ENCODE measurements at places on chromosomes 7 and 10. TPM values are rescaled to one million over a fixed set of nuclear protein-coding genes. Genes with fewer than 3 reads are reported as not detected.
A peak's percentile ranks its signal among the peaks of the same experiment; 100 is the strongest.

WDFY4 gene
- total RNA-seq: not detected

STRIP2 gene
- 6.4 TPM for total RNA-seq

GRB10 gene
- total RNA-seq: 55.8 TPM

GSAP gene
- 15.6 TPM for total RNA-seq

GRID1 gene
- total RNA-seq: not detected

MYH16 gene
- total RNA-seq: 11.7 TPM

JAKMIP3 gene
- total RNA-seq: 5.6 TPM

- no peak for DNase-seq
Observed at GRCh38 chr10:38003026-38003425, 7.4 kb upstream of the ZNF33A start.

DNA sequence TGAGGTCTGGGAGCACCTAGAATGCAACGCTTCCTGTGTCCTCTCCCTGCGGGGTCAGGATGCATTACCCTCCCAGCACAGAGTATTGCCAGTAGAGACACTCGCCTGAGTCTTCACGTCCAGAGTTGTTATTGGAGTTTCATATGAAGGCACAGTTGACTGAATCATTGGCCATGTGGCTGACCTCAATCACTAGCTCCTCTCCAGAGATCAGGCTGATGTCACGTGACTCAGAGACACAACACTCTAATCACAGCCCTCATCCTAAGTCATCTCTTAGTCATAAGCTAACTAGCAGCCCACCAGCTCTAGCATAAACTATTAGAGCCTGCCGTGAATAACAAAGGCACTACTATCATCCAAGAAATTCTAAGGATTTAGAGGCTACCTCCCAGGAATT, 107.8 kb downstream of the HECW1 start:
- no peak for DNase-seq

- no peak for DNase-seq
Observed at GRCh38 chr7:707296-708000, 19.1 kb upstream of the DNAAF5 start.

DNA sequence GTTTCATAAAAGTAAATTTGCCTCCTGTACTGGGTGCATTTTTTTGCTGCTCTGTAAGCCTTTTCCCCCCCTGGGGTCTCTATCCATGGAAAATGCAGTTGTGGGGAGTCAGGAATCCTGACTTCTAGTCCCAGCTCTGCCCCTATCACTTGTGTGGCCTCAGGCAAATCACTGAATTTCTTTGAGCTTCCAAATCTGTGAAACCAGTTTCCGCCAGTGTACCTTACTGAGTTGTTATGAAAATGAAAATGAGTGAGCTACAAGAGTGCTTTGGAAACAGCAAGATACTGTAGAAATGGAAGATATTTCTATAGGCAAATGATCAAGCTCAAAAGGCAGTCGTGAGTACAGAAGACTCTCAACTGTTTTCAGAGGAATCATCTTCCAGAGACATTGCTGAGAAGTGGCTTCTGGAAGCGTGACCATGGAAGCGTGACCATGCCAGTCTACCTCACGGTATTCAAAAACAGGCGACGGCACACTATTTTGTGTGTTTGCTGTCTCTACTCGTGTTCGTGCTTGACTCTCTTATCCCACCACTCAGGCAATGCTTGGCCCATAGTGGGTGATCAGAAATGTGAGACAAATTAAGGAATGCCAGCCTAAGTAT, 107.4 kb downstream of the ATXN7L1 start:
- no peak for DNase-seq

DNA sequence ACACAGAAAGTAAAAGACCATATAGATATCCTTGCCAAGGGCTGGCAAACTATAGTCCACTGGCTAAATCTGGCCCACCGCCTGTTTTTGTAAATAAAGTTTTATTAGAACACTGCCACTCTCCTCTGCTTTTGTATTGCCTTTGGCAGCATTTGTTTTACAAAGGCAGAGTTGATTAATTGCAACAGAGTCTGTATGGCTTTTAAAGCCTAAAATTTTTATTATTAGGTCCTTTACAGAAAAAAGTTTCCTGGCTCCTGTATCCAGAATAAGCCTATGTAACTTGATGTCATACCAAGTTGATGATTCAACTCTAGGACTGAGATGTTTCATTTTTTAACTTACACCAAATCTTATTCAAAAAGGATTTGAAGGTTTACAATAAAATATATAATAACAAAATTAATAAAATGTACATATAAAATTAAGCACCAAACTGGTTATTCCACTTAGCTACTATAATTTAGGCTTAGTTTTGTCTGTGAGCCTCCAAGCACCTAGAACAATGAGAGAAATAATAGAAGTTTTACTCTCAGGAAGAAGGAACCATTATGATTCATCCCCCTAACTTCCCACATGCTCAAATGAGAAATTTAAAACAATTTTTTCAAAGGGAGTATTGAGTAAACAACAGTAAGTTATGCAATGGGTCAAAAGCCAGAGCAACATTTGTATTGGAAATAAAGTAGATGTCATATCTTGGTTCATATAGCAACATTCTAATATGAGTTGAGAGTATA, 31.9 kb downstream of the CPED1 start:
- DNase-seq: no peak

GRCh38 chr10:104308439-104308903, 29.8 kb downstream of the ITPRIP start:
- no peak for DNase-seq

DNA sequence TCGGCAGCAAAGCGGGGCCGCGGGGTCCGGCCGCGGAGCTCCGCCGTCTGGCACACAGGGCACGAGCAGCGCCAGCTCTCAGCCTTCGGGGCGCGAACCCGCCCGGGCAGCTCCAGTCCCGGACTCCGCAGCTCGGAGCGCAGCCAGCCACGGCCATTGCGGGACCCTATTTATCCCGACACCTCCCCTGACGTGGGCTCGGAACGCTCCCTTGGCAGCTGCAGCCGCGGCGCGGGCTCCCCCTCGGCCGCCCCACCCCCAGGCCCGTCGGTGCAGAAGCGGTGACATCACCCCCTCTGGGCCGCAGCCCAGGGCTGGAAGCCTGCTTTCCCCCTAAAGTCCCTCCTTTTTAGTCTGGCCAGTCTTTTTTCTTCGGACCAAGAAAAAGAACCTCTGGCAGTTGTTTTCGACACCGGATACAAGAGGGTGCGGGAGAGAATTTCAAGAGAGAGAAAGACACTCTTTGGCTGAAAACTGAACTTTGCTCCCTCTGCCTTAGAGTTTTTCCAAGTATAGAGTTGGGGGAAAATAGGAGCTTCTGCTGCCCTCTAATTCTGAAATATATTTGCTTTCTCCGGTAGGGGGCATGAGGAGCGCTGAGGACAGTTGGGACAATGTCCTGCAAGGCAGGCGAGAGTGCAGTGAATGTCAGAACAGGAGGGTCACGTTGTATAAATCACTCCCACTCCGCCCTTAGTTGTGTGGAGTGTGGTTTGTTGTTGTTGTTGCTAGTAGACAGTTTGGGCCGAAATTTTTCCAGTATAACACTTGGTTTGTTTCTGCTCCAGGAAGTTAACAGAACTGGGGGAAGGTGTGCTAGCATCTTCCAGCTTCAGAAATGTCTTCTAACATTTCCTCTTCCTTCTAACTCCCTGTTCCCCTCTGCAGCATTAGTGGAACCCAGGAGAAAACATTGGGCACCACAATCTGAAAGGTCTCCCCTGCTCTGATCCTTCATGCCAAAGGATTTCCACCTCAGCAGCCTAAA, at the start of gene SFRP4:
SFRP4 (minus strand) TSS at position 145 of the 988 bp plus-strand sequence. CDS start 280 bp downstream, outside the sequence.
- peak; percentile 14 for DNase-seq

- DNase-seq: no peak
Observed at GRCh38 chr10:44242091-44242490, 142.8 kb downstream of the CXCL12 start.

- no peak for DNase-seq
Observed at GRCh38 chr10:28564905-28565304, 32.0 kb downstream of the WAC start.

- no peak for DNase-seq
Observed at GRCh38 chr7:71461572-71461971, 329.6 kb downstream of the GALNT17 start.

DNA sequence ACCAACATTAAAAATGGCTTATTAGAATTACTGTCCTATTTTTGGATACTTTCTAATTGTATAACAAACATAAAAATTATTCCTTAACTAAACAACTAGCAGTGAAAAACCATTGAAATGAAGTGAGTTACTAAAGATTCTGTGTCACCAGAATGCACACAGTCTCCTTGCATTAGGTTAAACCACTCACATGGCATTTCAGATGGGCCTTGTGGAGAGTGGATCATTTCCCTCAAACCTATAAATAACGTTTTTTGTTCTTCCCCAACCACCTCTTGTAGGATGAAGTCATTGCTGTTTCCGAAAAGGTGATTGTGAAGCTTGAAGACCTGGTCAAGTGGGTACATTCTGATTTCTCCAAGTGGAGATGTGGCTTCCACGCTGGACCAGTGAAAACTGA, 38.4 kb downstream of the ARID5B start:
- DNase-seq: no peak

GRCh38 chr7:35805876-35806275, 5.0 kb downstream of the SEPTIN7 start:
- no peak for DNase-seq

GRCh38 chr7:129804111-129804889, 148.5 kb downstream of the UBE2H start:
- DNase-seq: no peak

DNA sequence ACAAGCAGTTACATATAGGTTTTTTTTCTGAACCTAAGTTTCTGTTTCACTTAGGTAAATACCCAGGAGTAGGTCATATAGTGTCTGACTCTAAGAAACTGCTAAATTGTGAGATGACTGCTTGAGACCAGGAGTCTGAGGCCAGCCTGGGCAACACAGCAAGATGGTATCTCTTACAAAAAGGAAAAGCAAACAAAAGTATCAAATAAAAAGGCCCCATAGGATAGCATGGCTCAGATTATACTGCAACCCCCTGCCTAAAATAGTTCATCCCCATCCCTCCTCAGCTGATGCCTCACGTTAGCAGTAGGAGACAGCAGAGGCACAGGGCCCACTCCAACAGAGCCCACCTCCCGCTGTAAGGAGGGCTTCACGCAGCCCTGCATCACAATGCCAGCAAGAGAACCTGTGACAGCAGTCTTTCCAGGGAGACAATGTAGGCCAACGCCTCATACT, 90.3 kb downstream of the SRPK2 start:
- DNase-seq: no peak

DNA sequence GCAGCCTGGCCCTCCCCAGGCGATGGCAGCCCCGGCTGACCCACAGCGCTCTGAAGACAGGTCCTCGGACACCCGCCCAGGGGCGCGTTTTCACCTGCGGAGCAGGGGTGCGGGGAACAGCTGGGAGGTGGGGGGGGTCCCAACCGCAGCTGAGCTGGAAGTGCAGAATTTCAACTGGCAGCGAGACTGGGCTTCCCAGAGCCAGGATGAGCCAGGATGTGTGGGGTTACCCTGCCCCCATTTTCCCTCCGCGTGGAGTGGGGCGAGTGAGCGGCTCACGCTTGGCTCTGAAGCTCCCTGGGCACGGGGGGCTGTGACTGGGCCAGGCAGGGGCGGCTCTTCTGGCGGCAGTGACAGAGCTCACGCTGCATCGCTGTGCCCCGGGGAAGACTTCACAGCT, 70.2 kb downstream of the DNAJB6 start:
- DNase-seq: no peak

Data from PC-9 (cell line).